ENCODE measurements at places on chromosomes 1 and 21.

DNA sequence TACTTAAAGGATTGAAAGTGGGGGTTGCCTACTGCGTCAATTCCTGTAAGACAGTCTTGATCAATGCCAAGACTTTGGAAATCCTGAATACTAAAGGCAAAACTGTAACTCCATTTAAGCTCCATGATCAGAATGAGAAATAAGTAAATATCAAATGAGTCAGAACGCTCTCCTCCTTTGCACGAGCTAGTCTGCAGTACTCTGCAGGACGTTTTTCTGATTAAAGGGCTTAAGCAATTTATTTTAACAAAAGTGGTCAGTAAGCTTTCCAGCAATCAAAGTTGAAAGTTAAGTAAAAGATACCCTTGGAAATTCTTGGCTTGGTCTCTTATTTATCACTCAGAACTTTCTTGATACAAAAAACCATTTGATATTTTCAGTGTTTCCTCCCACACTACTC, 35.7 kb upstream of the ARHGAP29 start:
- DNase-seq, result no peak

GRCh38 chr1:33957854-33958253, 94.0 kb downstream of the HMGB4 start:
- DNase-seq, result no peak

- DNase-seq, result no peak
Measured at GRCh38 chr21:34523019-34523555, 11.1 kb upstream of the KCNE1 start.

- no peak for DNase-seq
Measured at GRCh38 chr1:1550591-1551432, 10.4 kb upstream of the TMEM240 start.

DNA sequence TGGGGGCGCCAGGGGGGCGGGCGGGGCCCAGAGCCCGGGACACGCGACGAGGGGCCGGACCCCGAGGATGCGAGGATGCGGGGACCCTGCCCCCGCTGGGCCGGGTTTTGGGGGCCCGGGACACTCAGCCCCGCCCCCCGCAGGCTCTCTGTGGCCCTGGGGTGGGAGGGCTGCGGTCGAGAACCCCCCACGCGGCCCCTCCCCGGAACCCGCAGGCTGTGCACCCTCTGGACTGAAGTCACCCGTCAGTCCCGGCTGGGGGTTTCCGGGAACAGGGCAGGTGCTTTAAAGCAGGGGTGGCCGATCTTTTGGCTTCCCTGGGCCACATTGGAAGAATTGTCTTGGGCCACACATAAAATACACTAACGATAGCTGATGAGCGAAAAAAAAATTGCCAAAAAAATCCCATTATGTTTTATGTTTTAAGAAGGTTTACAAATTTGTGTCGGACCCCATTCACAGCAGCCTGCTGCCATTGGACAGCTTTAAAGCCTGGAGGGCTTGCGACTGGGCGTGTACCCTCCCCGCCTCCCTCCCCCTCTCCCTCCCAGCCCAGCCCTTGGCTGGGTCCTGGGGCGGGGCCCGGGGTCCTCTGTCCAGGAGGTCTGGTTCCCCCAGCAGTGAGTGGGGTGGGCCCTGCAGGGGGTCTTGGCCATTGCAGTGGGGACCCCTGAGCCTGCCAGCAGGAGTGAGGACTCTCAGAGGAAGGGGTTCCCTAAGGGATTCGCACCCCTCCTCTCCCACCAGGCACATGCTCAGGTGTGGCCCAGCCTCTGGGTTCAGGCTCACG, 21.6 kb upstream of the C1orf159 start:
- DNase-seq, result peak; percentile 81

DNA sequence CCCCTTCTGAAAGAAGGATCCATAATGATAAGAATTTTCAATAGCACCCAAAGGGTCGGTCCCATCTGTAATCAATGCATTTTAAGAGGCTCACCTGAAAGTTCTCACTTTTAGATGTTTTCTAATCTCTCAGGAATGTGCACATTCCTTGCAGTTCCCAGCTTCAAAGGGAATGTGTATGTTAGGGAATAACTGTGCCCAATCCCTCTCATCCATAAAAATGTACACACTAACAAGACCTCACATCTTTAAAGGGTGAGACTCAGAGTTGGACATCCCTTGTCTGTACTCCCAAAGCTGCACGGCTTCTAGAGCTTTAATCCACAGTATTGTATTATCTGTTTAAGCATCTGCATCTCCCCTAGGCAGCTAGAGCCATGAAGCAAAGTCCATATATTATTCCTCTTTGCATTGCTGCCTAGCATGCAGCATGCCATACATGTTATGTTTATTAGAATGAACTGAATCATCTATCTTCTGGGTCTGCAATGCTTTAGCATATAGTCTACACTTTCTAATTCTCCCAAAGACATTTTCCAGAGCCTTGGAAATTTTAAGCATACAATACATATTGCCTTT, 9.3 kb upstream of the CCN1 start:
- DNase-seq, result no peak

GRCh38 chr1:215567491-215568298, 591 bp downstream of the KCTD3 start:
- peak; percentile 65 for DNase-seq

GRCh38 chr1:230548357-230548756, 93.9 kb upstream of the COG2 start:
- DNase-seq, result no peak

- DNase-seq, result no peak
Measured at GRCh38 chr1:173023343-173023742, 27.4 kb downstream of the TNFSF18 start.

GRCh38 chr1:214247501-214248041, 33.4 kb upstream of the SMYD2 start:
- no peak for DNase-seq

DNA sequence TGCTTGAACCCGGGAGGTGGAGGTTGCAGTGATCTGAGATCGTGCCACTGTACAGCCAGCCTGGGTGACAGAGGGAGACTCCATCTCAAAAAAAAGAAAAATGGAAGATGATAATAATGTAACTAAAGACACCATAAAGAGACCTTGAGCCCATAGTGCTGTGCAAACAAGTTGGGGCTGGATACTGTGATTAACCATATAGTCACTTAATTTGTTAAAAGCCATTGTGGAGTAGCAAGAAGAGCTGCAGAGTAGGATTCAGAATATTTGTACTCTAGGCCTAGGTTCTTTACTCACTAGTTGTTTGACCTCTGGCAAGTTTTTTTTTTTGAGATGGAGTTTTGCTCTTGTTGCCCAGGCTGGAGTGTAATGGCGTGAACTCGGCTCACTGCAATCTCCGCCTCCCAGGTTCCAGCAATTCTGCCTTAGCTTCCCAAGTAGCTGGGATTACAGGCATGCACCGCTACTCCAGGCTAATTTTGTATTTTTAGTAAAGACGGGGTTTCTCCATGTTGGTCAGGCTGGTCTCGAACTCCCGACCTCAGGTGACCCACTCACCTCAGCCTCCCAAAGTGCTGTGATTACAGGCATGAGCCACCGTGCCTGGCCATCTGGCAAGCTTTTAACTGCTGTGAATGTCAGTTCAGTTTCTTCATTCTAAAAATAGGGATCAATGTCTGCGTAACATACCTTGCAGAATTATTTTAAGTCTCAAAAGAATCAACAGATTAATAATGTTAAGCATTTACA, 12.8 kb downstream of the CAP1 start:
- no peak for DNase-seq

DNA sequence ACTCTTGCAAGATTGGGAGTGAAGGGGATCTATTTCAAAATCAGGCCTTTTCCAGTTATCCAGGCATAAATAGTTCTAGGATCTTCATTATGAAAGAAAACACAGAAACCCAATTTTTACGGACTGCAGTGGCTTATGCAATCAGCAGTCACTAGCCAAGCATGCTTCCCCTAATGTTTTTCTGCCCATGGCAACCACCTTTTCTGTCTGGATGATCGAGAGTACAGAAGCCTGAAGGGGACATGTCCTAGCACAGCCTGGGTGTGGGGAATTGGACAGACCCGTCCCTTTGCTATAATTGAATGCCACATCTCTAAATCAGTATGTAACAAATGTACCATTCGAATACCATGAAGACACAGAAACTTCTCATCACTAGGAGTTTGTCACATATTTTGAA, 29.8 kb upstream of the NCAM2 start:
- DNase-seq, result no peak

DNA sequence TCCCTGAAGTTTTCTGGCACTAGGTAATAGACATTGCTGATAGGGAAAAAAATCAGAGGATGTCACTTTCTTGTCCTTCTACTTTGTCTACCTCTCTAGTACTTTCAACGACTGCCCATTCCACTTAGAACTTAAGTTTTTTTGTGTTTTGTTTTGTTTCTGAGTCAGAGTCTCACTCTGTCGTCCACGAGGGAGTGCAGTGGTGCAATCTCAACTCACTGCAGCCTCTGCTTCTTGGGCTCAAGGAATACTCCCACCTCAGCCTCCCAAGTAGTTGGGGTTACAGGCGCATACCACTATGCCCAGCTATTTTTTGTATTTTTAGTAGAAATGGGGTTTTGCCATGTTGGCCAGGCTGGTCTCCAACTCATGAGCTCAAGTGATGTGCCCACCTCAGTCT, 79.2 kb downstream of the SGIP1 start:
- DNase-seq, result no peak

- peak; percentile 81 for DNase-seq
Measured at GRCh38 chr21:29195981-29196669, 65.7 kb downstream of the MAP3K7CL start.

GRCh38 chr1:5613900-5614299, 378.3 kb downstream of the NPHP4 start:
- DNase-seq, result no peak

All from stimulated activated CD4-positive, alpha-beta T cell treated with anti-CD3 and anti-CD28 coated beads, Interleukin-15, amount 100 ng/mL, for 24 hours (primary cell).